Skin of body (tissue), 3 donors: ENCODE measurements at places on chromosomes 6 and 20.

DNA sequence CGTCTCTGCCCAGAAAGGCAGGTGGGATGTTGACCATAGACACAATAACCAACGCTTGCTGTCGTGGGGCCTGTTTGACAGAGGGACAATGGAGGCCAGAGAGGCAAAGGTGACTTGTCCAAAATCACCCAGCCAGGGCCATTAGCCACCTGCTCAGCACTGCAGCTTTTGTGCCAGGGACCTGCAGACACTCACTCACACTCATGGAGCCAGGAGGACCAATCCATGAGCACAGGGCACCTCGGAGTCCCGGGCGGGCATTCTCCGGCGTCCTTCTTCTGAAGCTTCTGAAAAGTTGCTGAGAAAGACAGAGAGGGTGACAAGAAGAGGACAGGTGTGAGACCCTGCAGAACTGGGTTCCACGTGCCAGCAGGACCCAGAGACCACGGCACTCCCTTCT is 45.4 kb upstream of the SLCO4A1 start:
- DNase-seq = no peak

GRCh38 chr6:16591396-16592222 is 169.7 kb downstream of the ATXN1 start:
- DNase-seq = no peak

DNA sequence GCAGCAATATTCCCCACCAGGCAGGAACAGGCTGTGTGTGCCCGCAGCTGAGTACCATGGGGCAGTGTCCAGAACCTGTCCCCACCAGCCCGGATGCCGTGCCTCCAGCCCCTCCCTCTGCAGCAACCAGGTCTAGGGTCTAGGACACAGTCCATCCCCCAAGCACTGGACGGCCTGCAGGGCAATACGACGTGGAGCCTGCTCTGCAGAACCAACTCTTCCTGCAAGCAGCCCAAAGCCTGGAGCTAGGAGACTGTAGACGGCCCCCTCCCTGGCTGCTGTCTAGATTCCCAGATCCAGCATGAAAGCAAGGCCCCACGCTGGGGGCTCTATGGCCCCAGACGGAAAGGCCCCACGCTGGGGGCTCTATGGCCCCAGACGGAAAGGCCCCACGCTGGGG is 128.2 kb upstream of the AFDN start:
- DNase-seq = no peak

DNA sequence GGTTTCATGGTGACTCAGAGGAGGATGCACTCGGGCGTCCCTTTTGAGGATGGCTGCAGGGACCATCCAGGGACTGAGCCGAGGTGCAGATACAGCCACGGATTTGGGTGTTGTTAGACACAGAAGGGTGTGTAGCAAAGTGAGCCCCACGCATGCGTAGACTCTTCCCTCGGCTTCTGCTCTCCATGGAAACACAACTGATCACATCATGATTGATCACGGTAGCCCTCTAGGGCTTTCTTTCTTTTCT is 606 bp upstream of the ULBP1 start:
- DNase-seq = no peak

DNA sequence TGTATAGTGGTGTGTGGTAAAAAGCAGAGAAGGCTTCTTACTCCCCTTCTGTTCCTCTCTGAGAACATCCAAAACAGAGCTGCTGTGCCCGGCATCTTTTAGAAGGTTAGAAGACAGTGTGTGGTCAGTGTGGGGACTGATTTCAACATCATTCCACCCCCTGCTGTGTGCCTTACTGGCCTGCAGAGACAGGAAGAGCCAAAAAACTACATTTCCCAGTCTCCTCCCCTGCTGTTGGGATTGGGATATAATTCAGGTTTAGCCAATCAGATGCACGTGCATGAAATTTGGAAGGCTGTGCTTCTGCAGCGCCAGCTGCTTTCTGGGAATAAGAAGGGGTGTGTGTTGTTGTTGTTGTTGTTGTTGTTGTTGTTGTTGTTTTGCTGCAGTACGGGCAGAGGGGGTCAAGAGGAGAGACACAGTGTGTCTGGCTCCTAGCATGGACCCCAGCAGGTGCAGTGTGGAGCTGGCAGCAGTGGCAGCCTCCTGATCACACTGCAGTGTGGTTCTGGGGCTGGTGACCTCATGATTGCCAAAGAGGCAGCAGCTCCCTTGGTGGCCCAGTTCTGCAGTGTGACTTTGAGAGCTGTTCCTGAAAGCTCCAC is 74.7 kb downstream of the MRPL14 start:
- no peak for DNase-seq

GRCh38 chr6:168915855-168916254 is 337.8 kb downstream of the THBS2 start:
- DNase-seq = no peak

GRCh38 chr6:93516441-93516840 is 97.1 kb upstream of the EPHA7 start:
- DNase-seq = no peak

- DNase-seq = no peak
These were observed 45.0 kb upstream of the OPRM1 start for GRCh38 chr6:153994004-153994403.

DNA sequence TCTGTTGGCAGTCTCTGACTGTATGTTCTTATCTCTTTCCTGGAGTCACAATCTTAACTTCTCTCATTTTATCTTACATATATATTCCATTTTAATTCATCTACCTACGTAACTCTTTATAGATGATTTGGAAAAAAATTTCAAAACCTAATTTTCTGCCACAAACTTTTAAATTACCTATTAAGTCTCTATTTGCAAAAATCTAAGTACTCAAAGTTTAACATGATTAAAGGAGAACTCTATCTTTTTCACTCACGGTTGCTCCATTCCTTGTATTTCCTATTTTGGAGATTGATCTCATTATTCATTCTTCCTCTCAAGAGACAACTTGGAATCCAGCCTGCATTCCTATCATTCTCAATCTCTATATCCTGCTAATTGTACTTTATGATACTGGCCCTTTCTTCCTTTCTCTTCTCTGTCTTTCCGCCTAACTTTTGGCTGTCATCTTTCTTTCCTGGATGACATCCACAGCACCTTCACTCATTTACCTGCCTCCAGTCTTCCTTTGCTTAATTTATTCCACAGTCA is 1071.1 kb upstream of the CITED2 start:
- DNase-seq = no peak

- no peak for DNase-seq
These were observed 135.1 kb downstream of the FAM83B start for GRCh38 chr6:54981647-54982046.

GRCh38 chr6:69019832-69020231 is 384.8 kb downstream of the ADGRB3 start:
- no peak for DNase-seq

DNA sequence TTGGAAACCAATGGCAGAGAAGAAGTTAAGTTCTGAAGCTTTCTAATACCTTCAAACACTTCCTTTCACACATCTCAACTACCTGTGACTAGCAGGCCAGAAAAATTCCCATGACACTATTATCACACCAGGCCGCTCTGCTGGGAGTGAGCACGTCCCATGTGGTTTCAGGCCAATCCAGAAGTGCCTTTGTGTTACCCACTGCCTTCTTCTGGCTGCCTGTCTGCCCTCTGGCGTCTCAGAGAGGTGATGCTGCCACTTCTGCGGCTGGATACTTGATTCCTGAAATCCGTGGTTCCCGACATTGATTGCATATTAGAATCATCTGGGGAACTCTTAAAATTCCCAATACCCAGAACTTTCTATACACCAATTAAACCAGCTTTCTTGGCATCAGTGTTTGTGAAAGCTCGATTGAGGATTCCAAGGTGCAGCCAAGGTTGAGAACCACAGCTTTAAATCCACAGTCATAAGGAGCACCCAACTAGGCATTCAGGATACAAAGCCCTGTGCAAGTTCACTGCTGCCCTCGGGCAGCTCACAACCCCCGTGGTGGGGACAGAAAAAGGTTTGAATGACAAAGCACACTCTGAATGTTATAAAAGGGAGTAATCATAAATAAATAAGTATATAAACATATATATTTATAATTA is 65.6 kb downstream of the STMND1 start:
- no peak for DNase-seq

- DNase-seq = no peak
These were observed 140.9 kb downstream of the LPA start for GRCh38 chr6:160523223-160523622.

- no peak for DNase-seq
These were observed 82.1 kb upstream of the COL21A1 start for GRCh38 chr6:56329271-56330050.

- no peak for DNase-seq
These were observed 2.8 kb upstream of the RNF24 start for GRCh38 chr20:4018023-4018748.

- no peak for DNase-seq
These were observed 759.1 kb downstream of the PTPRT start for GRCh38 chr20:42430598-42430997.

DNA sequence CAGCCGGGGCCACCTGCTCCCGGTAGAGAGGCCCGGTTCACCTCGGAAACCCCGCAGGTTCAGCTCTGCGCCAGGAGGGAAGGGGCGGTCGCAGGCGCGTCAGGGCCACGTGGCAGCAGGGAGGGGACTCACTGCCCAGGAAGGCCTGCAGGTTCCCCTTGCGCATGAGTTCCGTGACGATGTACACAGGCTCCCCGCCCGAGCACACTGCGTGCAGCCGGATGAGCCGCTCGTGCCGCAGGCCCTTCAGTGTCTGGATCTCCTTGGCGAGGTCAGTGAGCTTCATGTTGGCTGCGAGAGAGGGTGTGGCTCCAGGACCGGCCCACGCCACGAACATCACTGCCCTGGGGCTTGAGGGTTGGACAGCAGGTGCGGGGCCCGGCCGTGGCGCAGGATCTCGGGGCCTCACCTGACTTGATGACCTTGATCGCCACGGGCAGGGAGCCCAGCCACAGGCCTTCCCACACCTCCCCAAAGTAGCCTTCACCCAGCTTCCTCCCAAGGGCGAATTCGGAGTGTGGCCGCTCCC is 4.9 kb upstream of the PTK6 start:
- DNase-seq = no peak

DNA sequence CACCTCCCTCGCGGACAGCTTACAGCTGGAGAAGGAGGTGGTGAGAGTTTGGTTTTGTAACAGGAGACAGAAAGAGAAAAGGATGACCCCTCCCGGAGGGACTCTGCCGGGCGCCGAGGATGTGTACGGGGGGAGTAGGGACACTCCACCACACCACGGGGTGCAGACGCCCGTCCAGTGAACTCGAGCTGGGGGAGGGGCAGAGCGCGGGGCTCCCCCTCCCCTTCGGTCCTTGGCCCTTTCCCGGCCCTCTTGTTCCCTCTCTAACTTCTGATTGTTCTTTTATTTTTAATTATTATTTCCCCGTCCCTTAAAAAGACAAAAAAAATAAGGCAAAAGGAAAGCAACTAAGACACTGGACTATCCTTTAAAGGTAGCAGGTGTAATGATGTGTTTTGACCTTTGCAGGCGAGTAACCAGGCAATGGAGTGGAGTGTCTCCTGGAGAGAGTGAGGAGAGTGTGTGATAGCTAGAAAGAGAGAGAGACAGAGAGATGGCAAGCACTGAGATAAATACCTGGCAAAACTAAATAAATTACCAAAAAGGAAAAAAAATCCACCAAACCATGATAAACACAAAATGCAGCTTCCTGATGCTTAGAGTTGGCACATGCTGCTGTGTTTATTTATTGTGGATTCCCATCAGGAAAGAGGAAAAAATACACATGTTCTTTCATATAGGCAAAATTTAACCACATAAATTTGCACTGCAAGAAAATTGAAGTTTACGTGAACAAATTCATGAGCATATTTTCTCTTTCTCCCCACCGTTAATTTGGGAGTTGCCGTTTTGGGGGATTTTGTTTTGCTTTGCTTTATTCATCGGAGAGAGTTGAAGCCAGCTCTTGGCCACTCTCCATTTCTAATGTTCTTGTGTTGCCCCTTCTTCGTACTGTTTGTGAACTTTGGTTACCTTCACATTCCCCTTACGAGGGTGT is 1.9 kb downstream of the POU3F2 start:
- no peak for DNase-seq
